Inflammatory macrophage (primary cell): ENCODE measurements at places on chromosomes 3 and 15.
A peak's percentile ranks its signal among the peaks of the same experiment; 100 is the strongest.

DNA sequence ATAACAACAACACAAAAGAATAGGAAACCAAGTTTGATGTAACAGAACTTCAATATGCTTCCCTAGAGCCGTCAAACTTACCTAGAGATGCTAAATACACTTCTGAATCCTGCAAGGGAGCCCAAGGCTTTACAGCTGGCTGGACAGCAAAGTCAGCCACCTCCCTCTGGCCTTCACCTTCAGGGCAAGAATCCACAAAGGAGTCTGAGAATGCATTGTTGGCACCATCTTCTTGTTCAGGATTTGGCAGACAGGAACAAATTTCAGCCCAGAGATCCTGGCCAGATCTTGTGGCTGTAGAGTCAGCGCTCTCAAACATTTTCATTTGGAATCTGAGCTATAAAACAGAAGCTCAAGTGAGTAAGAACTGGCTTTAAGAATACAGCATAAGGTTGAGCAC lies 2.2 kb downstream of the CCDC32 start:
- DNase-seq, result no peak

GRCh38 chr15:31478702-31479221 lies 152.1 kb downstream of the KLF13 start:
- no peak for DNase-seq

- DNase-seq, result peak; percentile 75
Measured at GRCh38 chr3:4751502-4752101, 227.6 kb upstream of the BHLHE40 start.

DNA sequence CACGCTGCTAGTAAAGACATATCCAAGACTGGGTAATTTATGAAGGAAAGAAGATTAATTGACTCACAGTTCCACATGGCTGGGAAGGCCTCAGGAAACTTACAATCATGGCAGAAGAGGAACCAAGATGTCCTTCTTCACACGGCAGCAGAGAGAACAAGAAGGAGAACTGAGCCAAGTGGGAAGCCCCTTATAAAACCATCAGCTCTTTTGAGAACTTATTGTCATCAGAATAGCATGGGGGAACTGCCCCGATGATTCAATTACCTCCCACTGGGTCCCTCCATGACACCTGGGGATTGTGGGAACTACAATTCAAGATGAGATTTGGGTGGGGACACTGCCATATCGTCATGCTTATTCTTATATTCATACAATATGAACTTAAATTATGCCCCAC lies 49.0 kb downstream of the DUT start:
- no peak for DNase-seq

DNA sequence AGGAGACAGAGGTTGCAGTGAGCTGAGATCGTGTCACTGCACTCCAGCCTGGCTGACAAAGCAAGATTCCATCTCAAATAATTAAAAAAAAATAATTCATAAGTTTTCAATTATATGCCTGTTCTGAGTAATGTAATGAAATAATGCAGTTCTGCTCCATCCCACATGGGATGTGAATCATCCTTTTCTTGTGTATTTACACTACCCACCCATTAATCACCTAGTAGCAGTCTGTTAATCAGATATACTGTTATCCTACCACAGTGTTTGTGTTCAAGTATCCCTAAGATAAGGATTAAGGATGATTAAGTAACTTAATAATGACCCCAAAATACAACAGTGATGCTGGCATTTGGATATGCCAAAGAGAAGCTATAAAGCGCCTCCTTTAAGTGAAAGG lies 38.8 kb downstream of the PIGB start:
- DNase-seq, result no peak

GRCh38 chr3:16658004-16658924 lies 53.0 kb upstream of the DAZL start:
- no peak for DNase-seq

DNA sequence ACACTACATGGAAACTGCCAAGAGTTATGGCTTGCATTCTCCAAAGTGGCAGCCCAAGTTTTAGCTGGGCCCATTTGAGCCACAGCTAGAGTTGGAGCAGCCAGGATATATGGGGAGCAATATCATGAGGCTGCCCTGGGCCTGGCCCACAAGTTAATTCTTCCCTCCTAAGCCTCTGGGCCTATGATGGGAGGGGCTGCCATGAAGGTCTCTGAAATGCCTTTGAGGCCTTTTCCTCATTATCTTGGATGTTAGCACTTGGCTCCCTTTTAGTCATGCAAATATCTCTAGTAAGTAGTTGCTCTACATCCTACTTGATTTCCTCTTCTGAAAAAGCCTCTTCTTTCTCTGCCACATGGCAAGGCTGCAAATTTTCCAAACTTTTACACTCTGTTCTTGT lies 257.5 kb upstream of the CHRM5 start:
- no peak for DNase-seq

GRCh38 chr3:168165390-168166269 lies 69.9 kb upstream of the GOLIM4 start:
- peak; percentile 75 for DNase-seq

DNA sequence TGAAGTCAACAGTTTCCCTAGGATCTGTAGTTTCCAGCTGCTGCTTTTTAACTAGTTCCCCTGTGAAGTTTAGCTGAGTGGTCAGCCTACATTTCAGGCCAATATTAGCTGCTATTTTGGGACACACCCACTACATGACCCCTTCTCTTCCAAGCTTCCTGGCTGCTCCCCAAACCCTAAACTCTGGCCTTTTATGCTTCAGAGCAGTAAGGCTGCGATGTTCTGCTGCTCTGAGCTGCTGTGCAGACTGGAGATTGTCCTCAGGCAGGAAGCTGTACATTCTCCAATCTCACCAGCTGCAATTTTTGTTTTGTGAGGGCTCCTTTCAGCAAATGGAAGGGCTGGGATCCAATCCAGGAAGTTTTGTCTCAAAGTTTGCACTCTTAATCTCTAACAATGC lies 48.0 kb upstream of the WDR72 start:
- DNase-seq, result no peak

DNA sequence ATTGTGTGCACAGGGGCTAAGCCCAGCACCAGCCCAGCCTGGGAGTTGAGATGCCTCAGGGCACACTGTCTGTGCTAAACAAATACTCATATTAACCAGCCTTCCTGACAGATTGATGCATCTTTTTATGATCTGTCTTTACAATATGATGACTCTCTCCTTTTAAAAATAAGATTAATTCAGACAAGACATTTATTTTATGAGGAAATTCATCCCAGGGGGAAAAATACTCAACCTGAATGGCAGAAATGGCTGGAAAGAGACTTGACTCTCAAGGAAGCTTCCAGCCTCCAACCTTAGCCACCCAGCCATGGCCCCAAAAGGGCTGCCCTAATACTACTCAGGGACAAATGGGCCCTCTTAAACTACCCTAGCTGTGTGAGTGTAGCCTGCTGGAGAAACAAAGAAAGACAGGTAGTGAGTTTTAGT lies 46.9 kb downstream of the NOX5 start:
- DNase-seq, result no peak

GRCh38 chr3:184801241-184801785 lies 10.7 kb upstream of the VPS8 start:
- no peak for DNase-seq
